Activated gamma-delta T cell (primary cell): ENCODE measurements at places on chromosomes 4 and X.

- no peak for DNase-seq
Observed at GRCh38 chrX:16023790-16024734, 99.3 kb upstream of the GRPR start.

DNA sequence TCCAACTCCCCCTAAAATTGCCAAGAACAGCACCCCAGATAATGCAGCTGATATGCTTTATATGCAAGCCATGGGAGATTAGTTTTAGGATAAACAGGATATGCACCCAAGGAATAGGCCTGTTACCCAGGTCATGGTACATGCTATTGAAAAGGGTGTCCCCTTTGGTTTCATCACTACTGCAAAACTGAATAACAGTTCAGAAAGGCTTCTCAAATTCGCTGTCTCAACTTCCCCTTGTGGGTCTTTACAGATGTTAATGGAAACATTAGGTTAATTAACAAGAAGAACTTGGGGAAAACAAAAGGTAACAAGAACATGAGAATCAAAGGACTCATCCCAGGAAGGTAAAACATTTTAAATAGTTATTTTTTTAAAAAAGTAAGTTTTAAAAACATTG is 318.7 kb downstream of the PRR32 start:
- no peak for DNase-seq

DNA sequence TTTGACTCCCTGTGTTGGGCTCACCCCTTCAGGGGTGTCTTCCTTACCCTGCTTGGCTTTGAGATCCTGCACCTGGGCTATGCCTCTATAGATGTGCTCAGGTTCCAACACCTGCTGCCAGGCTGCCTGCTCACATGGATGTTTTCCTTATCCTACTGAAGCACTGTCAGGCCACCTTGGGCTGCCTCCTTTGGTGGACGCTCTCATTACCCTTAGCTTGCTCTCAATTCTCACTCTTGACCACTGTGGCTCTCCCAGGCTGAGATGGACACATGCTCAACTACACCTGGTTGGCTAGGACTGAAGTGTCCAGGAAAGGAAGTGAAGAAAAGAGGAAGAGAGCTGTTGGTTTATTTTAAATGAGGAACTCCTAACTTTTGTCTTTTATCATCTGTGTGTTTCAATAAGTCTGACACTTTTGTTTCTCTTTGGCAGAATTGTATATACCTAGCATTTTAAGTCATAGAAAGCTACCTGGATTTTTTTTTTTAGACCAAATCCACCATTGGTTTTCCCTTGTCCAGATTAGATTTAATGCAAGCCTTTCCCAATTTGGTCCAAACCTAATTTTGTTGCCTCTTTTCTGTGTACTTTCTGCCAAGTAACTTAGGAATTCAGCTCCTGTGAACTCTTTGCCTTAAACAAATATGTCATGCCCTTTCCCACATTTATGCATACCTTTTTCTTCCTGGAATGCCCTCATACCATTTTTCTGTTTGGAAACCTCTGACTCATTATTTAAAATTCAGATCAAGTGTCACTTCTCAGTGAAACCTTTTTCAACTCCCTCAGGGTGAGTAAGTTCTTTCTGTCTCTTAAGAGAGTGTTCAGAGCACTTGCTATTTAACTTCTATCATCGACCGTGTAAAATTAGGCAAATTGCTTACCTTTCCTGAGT is 175.8 kb downstream of the GC start:
- DNase-seq, result no peak

GRCh38 chrX:130887376-130887775 is 15.6 kb downstream of the ENOX2 start:
- DNase-seq, result no peak

DNA sequence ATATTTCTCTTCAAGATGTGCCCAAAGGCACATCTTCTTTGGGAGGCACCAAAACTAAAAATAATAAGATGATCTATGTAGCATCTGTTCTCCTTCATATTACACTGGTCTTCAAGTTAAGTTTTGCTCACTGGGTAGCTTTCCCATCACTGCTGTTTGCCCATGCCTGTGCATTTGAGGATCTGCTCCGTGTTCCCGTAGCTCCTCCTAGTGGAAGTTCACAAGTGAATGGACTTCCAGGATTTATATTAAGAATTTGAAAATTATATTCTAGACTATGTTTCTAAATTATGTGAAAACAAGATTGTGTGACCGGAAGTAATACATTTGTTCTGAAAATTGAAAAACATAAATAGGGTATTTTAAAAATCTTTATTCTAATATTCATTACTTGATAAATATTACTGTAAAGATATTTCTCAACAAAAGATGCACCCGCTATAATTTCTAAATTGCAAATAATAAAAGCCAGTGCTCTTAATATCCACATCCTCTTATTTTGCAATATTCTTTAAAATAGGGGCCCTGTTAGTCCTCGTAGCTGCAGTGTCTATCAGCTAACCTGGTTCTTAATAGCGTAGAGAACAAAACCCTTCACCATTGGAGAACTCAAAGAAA is 147.7 kb downstream of the RBM46 start:
- no peak for DNase-seq

GRCh38 chr4:53307819-53308780 is 57.8 kb downstream of the SCFD2 start:
- DNase-seq, result no peak

DNA sequence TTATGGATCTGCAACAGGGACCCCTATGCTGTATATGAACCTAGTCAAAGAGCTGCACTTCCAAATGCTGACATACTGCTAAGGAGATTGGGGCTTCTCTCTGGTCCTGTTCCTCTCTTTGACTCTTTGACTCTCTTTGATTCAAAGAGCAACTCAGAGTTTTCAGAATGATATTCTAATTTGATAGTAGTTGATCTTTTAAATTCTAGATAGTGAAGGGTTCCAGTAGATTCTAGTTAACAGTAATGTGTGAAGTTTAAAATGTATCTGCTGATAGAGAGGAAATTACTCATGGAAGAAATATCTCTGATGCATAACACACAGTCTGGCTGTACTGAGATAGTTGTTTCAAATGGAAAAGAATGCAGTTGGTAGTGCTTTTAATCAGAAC is 239.1 kb downstream of the RASL11B start:
- no peak for DNase-seq

DNA sequence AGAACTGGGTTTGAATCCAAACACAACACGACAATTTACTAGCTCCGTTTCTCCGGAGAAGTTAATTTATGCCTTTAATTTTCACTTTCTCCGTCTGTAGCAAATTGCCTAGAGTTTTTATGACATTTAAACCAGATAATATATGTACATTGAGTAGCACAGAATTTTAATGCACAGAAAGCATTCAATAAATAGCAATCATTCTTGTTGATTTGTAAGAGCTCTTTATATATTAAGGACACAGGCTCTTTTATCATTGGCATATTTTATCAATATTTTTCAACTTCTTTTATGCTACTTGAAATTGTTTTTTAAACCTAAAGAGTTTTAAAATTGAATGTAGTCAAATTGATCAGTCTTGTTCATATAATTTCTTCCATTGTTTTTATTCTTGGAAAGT is 99.6 kb upstream of the PPP2R3B start:
- DNase-seq, result no peak

- no peak for DNase-seq
Observed at GRCh38 chr4:8791609-8792008, 80.0 kb downstream of the HMX1 start.

DNA sequence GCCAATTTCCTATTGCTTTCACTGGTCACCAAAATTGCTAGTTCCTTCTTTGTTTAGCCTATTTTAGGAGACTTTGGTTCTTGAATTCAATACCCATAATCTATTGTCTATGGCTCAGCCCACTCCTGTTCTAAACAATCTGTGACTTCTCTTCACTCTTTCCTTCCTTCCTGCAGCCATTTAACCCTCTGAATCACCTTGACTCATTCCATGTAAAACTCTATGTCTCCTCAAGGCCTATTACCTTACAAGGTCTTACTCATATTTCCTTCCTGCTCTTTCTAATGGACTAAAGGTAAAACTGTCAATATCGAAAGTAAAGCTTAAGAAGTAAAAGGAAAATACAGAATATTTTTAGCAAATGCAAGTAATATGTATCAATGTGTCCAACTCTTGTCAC is 301.6 kb downstream of the ARHGAP24 start:
- no peak for DNase-seq

DNA sequence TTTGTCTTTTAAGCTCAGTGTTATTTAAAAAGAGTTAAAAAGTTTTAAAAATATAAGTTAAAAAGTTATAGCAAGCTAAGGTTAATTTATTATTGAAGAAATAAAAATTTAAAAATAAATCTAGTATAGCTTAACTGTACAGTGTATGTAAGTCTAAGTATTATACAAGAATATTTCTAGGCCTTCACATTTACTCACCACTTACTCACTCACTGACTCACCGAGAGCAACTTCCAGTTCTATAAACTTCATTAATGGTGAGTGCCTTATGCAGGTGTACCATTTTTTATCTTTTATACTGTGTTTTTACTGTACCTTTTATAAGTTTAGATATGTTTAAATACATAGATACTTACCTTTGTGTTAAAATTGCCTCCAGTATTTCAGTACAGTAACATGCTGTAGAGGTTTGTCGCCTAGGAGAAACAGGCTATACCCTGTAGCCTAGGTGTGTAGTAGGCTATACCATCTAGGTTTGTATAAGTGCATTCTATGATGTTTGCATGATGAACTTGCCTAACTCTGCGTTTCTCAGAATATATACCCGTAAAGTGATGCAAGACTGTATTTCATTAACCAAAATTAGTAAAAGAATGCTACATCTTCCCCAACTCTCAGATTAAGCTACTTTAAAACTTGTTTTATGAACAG is 202.9 kb downstream of the CFAP299 start:
- no peak for DNase-seq

GRCh38 chrX:110402850-110403221 is 44.2 kb downstream of the RTL9 start:
- no peak for DNase-seq

GRCh38 chrX:118360429-118361125 is 14.7 kb downstream of the WDR44 start:
- DNase-seq, result no peak

GRCh38 chr4:8350841-8351461 is 81.4 kb downstream of the HTRA3 start:
- DNase-seq, result no peak

GRCh38 chr4:126262665-126263064 is 947.9 kb downstream of the FAT4 start:
- DNase-seq, result no peak

- DNase-seq, result no peak
Observed at GRCh38 chrX:31547816-31548215, 476.0 kb upstream of the FTHL17 start.

GRCh38 chr4:89009115-89009514 is 47.9 kb downstream of the FAM13A start:
- DNase-seq, result no peak

- DNase-seq, result no peak
Observed at GRCh38 chrX:98331407-98331806, 1447.7 kb downstream of the RPA4 start.

DNA sequence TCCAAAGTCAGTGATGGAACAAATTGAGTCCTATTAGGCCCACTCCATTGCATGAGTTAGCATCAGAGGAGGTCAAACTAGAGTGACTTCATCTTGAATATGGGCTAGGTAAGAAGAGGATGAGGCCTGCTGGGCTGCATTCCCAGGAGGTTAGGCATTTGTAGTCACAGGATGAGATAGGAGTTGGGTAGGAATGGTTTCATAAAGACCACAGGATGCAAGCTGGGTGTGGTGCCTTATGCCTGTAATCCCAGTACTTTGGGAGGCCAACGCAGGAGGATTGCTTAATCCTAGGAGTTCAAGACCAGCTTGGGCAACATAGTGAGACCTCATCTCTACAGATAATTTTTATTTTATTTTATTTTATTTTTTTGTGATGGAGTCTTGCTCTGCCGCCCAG is 26.8 kb downstream of the PDGFRA start:
- DNase-seq, result no peak

- no peak for DNase-seq
Observed at GRCh38 chr4:94407846-94408245, 43.9 kb upstream of the PDLIM5 start.

GRCh38 chr4:160611181-160611580 is 1508.3 kb downstream of the RAPGEF2 start:
- DNase-seq, result no peak

DNA sequence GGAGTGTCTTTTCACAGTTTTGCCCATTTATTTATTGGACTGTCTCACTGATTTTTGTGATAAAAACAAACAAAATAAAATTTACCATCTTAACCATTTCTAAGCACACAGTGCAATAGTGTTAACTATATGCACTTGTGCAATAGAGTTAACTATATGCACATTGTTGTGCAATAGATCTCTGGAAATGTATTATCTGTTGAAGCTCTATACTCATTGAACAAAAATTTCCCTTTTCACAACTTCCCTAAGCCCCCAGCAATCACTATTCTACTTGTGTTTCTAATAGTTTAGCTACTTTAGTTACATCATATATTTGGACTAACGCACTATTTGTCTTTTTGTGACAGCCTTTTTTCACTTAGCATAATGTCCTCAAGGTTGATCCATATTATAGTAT is 59.7 kb upstream of the BEX4 start:
- DNase-seq, result no peak

GRCh38 chr4:165299399-165300060 is 27.9 kb upstream of the MSMO1 start:
- DNase-seq, result no peak

GRCh38 chrX:20654596-20655106 is 387.9 kb upstream of the RPS6KA3 start:
- no peak for DNase-seq

GRCh38 chr4:152784490-152785350 is 5.0 kb downstream of the ARFIP1 start:
- DNase-seq, result no peak

DNA sequence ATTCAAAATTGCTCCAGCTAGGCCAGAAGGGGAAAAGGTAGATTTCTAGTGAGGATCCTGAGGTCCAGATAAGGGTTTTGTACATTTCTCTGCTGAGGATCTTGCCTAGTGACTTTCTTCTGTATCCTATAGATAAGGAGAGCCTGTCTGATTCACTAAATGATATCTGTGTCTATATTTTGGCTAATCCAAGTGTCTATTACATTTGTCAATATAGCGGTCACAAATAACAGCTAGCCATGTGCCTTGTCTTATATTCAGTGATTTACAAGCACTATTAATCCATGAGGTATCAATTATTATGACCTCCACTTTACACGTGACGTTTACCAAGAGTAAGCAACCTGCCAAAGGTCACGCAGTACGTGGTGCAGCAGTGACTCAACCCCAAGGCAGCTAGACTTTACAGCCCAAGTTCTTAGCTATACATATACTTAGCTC is 41.6 kb downstream of the TMEM165 start:
- no peak for DNase-seq

GRCh38 chr4:35358001-35358584 is 886.2 kb downstream of the ARAP2 start:
- no peak for DNase-seq

GRCh38 chr4:70556856-70557255 is 35.2 kb upstream of the AMBN start:
- DNase-seq, result no peak
